ENCODE measurements at places on chromosomes 13 and 19. TPM values are rescaled to one million over a fixed set of nuclear protein-coding genes. Genes with fewer than 3 reads are reported as not detected.

DNA sequence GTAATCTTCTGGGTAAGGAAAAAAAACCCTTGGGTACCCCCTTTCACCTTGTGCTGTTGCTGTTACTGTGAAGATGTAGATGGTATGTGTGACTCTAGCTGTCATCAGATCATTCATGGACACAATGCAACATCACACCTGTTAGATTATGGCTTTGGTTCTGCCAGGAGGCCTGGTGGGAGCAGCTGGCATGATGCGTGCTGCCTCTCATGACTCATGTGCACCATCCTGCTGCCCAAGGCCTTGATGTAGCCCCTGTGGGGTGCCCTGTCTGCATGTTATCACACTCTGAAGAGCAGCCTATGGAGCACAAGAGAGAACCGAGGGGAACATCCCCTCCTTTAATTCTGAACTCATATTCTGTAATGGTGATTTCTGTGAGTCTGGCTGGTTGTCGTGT, 57.7 kb upstream of the TEX29 start:
- H3K4me3 ChIP-seq = no peak overlapping the region
- peaks cover 38% of the 10 kb centered on the region for H3K36me3 ChIP-seq
- no peak for DNase-seq

DNA sequence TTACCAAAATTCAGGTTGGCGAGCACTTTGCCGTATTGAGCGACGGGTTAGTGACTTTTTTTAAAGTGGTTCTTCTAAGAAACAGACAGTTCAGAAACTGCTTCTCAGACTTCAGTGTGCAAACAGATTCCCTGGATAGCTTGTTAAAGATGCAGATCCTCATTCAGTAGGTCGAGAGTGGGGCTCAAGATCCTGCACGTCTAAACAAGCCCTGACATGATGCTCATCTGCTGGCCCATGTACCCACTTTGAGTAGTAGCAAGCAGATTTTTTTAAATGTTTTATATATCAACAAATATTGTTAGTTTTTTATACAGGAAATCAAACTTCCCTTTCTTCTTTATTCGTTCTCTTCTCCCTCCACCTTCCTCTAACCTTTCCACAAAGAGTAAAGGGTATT, 7.3 kb downstream of the METTL21C start:
- peaks cover 10% of the 10 kb centered on the region for H3K27me3 ChIP-seq
- DNase-seq = no peak
- no peak overlapping the region for H3K4me3 ChIP-seq
- H3K4me1 ChIP-seq = peaks cover 18% of the 10 kb centered on the region
- H3K36me3 ChIP-seq = peaks cover under 1% of the 10 kb centered on the region

DNA sequence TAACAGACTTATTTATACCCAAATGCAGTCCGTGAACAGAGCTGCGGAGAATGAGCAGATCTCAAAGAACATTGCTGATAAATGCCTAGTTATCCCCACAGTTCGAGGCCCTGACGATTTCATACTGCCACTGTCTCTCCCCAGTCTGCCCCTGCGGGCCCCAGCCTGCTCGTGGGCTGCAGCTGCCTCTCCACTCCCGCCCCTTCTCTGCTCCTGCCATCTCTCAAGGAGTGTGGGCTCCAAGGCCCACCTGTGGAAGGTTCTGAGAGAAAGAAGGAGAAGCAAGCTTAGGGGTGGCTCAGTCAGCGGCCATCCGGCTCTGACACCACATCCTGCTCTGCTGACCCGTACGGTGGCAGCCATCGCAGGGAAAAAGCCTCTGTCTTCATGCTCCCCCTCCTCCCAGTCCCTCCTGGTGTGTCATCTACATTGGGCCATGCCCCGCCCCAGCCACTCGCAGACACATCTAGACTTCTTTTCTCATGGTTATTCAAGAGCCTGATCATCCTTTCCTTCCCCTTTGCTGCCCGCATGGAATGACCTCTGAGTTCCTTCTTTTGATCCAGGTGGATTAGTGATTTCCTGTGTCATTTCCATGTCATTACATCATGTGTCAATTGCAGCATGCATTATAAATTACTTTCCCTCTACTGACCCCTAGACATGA, 52.0 kb downstream of the EPS15L1 start:
- H3K27ac ChIP-seq = peak overlapping the region; percentile 18
- H3K36me3 ChIP-seq = peaks cover 31% of the 10 kb centered on the region
- DNase-seq = no peak
- no peak overlapping the region for H3K4me3 ChIP-seq

Gene PAN3
- total RNA-seq = 40.1 TPM

Gene WDR87
- not detected for total RNA-seq

- no peaks in the 10 kb centered on the region for H3K36me3 ChIP-seq
- DNase-seq = no peak
- no peaks in the 10 kb centered on the region for H3K27me3 ChIP-seq
- H3K27ac ChIP-seq = no peak overlapping the region
- H3K4me3 ChIP-seq = no peak overlapping the region
- no peaks in the 10 kb centered on the region for H3K4me1 ChIP-seq
Observed at GRCh38 chr13:71090990-71091389, 776.0 kb downstream of the DACH1 start.

GRCh38 chr19:16160445-16160942, 12.8 kb downstream of the CIB3 start:
- peaks cover 25% of the 10 kb centered on the region for H3K36me3 ChIP-seq
- no peak overlapping the region for H3K4me3 ChIP-seq
- peak overlapping the region; percentile 71 for H3K27ac ChIP-seq

Gene ZNF177
- total RNA-seq = 0.60 TPM

- peak overlapping the region; percentile 17 for H3K27ac ChIP-seq
- H3K27me3 ChIP-seq = no peaks in the 10 kb centered on the region
- peak; percentile 65 for DNase-seq
- peak overlapping the region; percentile 45 for H3K4me3 ChIP-seq
- peaks cover 44% of the 10 kb centered on the region for H3K4me1 ChIP-seq
Observed at GRCh38 chr19:50003810-50004419, 21.3 kb downstream of the VRK3 start.

GRCh38 chr13:33723365-33723764, 94.6 kb upstream of the RFC3 start:
- DNase-seq = no peak
- H3K4me1 ChIP-seq = peaks cover 26% of the 10 kb centered on the region

- no peaks in the 10 kb centered on the region for H3K4me1 ChIP-seq
- H3K36me3 ChIP-seq = no peaks in the 10 kb centered on the region
- H3K4me3 ChIP-seq = no peak overlapping the region
- H3K27me3 ChIP-seq = no peaks in the 10 kb centered on the region
Observed at GRCh38 chr19:34507414-34508067, 26.0 kb downstream of the WTIP start.

GRCh38 chr13:107124129-107124718, 556.3 kb upstream of the ARGLU1 start:
- no peaks in the 10 kb centered on the region for H3K4me1 ChIP-seq
- H3K4me3 ChIP-seq = no peak overlapping the region
- H3K27ac ChIP-seq = no peak overlapping the region
- no peaks in the 10 kb centered on the region for H3K27me3 ChIP-seq
- H3K36me3 ChIP-seq = no peaks in the 10 kb centered on the region

Gene C2CD4C
- total RNA-seq = 0.08 TPM

GRCh38 chr13:47119575-47120235, 222.9 kb upstream of the HTR2A start:
- no peak overlapping the region for H3K4me3 ChIP-seq
- H3K27ac ChIP-seq = no peak overlapping the region
- DNase-seq = no peak

- no peak overlapping the region for H3K27ac ChIP-seq
- no peak overlapping the region for H3K4me3 ChIP-seq
- no peaks in the 10 kb centered on the region for H3K36me3 ChIP-seq
- no peak for DNase-seq
- H3K27me3 ChIP-seq = peaks cover 1% of the 10 kb centered on the region
- no peaks in the 10 kb centered on the region for H3K4me1 ChIP-seq
Observed at GRCh38 chr13:98225036-98225940, 48.2 kb upstream of the RNF113B start.

- peaks cover 4% of the 10 kb centered on the region for H3K36me3 ChIP-seq
- DNase-seq = no peak
- H3K27me3 ChIP-seq = peaks cover 7% of the 10 kb centered on the region
- H3K27ac ChIP-seq = no peak overlapping the region
- no peak overlapping the region for H3K4me3 ChIP-seq
Observed at GRCh38 chr13:28750187-28751045, 31.6 kb upstream of the SLC46A3 start.

GRCh38 chr19:18683109-18683957, at the start of gene CRTC1:
CRTC1 (plus strand) TSS chr19:18683680; CDS start chr19:18683703, 23 bp downstream.
- no peaks in the 10 kb centered on the region for H3K36me3 ChIP-seq
- H3K4me3 ChIP-seq = peak within 1 kb of the TSS; percentile 82
- H3K4me1 ChIP-seq = peaks cover 22% of the 10 kb centered on the region
- peak within 1 kb of the TSS; percentile 75 for H3K27ac ChIP-seq
- DNase-seq = peak; percentile 94

Gene NEK5
- not detected for total RNA-seq

GRCh38 chr19:49987159-49987698, 26.3 kb upstream of the SIGLEC11 start:
- no peak overlapping the region for H3K4me3 ChIP-seq
- H3K27me3 ChIP-seq = no peaks in the 10 kb centered on the region
- no peak overlapping the region for H3K27ac ChIP-seq
- peak; percentile 87 for DNase-seq
- peaks cover 2% of the 10 kb centered on the region for H3K4me1 ChIP-seq

DNA sequence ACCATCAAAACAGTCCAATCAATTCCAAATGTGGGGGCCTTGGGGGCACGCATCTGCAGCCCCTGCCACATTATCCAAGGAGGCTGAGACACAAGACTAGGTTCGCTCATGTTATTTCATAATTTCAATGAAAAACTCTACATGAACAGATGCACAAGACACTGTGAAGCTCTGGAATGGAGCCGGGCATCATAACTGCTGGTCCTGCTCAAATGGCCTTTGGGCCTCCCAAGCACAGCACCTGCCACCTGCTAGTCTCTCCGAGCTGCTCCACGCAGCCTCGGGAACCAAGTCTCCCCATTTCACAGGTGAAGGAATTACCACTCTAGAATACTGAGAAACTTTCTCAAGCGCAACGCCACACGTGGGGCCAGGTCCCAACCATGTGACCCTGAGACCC, 16.9 kb downstream of the CARS2 start:
- H3K4me3 ChIP-seq = no peak overlapping the region
- H3K36me3 ChIP-seq = peaks cover 23% of the 10 kb centered on the region
- no peaks in the 10 kb centered on the region for H3K4me1 ChIP-seq
- no peak overlapping the region for H3K27ac ChIP-seq

DNA sequence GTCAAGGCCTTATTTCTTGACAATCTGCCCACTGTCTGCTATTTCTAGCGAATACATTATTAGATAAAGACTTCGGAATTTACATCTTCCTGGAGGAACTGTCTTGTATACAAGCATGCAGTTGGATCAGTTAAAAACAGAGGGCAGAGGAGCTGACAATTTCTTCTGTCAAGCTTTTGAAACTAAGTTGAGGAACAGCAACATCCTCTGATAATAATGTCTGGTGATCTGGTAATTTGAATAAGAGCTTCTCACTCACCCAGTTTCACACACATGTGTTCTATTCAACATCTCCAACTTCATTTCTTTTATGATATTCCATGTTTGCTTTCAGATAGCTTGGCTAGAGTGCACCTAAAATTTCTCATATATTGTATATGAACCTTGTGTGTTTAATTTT, 50.2 kb downstream of the MTMR6 start:
- H3K27me3 ChIP-seq = peaks cover 2% of the 10 kb centered on the region
- H3K27ac ChIP-seq = no peak overlapping the region
- no peak for DNase-seq
- peaks cover 3% of the 10 kb centered on the region for H3K36me3 ChIP-seq
- no peaks in the 10 kb centered on the region for H3K4me1 ChIP-seq

Gene ZNF285
- 0.48 TPM for total RNA-seq

Gene IZUMO2
- not detected for total RNA-seq

Gene CTXN1
- not detected for total RNA-seq

DNA sequence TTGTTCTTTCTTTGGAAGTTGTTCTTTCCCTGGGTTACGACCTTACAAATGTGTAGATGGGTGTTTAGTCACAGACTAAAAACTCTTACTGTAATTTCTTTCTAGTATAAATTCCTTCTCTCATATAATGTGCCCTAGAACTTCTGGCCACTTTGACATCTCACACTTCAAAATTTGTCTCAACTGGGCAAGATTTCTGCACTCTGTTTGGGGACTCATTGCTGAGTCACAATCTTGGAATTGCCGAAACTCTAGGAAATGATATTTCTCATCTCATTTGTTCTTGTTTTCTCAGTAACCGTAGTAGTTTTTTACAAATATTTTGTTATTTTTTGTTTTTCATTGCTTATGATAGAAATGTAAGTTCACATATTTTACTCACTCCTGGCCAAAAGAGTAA, 2523.2 kb upstream of the PCDH20 start:
- no peak for DNase-seq
- H3K4me1 ChIP-seq = no peaks in the 10 kb centered on the region
- H3K36me3 ChIP-seq = no peaks in the 10 kb centered on the region
- no peak overlapping the region for H3K27ac ChIP-seq

Gene NLRP9
- not detected for total RNA-seq
